Esophagus squamous epithelium (tissue), 5 donors: ENCODE measurements at places on chromosomes 7 and 10.

DNA sequence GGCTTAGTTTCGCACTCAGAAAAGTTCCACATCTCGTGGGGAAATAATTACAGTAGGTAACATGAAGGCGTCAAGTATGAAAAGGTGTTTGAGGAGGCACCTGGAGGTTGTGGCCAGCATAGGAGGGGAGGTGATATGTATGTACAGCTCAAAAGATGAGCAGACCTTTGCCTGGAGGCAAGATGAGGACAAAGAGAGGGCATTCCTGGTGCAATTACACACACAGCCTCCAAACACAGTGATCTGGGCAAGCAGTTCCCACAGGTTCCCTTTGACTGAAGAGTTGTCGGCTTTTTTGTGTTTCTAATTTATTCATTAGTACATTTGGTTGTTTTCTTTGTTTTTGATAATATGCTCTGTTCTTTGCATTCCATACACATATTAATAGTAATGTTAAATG, 46.9 kb downstream of the CDK14 start:
- no peak for DNase-seq

GRCh38 chr10:77034240-77034639, 603.4 kb downstream of the KCNMA1 start:
- DNase-seq, result no peak

DNA sequence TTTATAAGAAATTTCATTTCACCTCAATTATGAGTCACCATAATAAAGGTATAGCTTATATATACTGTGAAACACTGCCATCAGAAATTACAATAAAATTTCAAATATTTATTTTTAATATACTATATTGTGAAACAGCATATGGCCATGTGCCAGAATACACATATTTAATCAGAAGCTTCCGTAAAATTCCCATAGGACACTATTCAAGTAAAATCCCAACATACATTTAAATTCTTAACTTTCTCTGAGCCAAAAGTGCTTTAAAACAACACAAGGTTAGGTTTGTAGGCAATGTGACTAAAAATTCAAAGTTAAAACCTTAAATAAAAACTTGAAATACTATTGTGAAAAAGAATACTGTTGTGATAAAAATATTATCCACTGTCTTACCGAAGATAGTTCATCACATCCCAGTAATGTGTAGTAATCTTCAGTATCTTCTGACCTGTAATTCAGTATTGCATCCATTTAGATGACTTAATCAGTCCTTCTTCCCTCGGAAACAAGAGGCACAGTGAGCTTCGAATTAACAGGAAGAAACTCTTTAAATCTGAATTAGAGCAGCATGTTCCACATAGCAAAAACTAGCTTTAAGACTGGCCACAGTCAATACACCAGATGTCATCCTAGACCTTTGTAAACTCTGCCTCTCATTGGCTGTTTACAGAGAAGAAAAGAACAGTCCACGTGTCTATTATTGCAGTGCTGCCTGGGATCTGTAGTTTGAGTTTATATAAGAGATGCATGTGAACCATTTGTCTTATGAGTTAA, at the start of gene DNAJC12:
Gene DNAJC12, minus strand, starts transcription at position 648 of the 774 bp plus-strand sequence. Its CDS starts 177 bp downstream, at position 471.
- DNase-seq, result no peak

GRCh38 chr10:94412449-94412848, 10.1 kb downstream of the TBC1D12 start:
- no peak for DNase-seq

- DNase-seq, result no peak
Observed at GRCh38 chr7:28136420-28136819, 44.2 kb downstream of the JAZF1 start.

- DNase-seq, result no peak
Observed at GRCh38 chr7:10662982-10663884, 310.4 kb upstream of the PHF14 start.

GRCh38 chr10:59324597-59324996, 37.8 kb downstream of the FAM13C start:
- no peak for DNase-seq

GRCh38 chr7:139362302-139362701, 2.6 kb downstream of the LUC7L2 start:
- no peak for DNase-seq

DNA sequence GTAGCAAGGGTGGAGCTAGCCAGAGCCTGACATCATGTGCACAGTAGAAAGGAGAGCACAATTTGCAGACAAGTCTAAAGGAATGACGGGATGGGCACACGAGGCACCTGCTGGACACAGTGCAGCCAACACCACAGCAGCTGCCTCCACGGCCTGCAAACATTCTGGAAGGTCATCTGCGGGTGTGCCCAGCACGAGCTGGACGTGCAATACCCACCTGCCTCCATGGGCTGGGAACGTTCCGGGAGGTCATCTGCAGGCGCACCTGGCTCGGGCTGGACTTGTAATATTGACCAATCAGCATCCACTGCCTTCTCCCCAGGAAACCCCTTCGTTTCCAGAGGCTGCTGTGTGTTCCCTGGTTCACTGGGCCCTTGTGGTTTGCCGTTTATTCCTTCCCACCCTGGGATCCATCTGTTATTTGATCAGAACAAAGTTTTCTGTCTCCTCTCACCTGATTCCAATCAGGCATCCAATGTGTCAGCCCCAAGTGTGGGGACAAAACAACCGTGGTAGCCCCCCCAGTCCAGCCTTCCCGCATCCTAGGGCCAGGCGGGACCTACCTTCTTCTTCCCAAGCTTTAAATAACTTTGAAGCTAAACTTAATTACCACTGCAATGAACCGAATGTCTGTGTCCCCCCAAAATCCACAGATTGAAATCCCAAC, 243.4 kb upstream of the PPP2R2D start:
- no peak for DNase-seq

DNA sequence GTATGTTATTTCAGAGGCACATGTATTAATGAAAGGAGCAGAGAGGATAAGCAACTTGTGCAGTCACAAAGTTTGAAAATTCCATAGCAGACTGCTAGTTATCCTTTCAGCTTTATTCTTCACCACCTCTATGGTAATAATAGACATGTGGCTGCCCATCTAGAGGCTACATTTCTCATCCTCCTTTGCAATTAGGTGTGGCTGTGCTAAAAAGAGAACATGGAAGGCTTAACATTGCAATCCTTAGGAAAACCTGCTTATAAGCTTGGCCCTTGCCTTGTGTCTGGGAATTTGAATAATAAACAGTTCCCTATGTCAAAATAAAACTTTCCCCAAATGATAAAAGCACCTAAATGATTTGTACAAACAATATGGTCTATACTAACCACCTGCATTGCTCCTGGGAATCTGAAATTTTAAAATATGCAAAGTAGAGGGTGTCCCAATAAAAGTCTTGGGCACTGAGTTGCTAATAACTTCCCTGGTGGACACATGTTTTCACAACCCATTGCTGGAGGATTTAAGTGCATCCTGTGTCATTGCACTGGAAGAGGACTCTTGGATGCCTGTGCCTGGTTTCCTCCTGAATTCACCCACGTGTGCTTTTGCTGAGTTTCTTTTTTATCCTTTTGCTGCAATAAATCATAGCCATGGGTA, 30.5 kb downstream of the IL6 start:
- DNase-seq, result no peak

DNA sequence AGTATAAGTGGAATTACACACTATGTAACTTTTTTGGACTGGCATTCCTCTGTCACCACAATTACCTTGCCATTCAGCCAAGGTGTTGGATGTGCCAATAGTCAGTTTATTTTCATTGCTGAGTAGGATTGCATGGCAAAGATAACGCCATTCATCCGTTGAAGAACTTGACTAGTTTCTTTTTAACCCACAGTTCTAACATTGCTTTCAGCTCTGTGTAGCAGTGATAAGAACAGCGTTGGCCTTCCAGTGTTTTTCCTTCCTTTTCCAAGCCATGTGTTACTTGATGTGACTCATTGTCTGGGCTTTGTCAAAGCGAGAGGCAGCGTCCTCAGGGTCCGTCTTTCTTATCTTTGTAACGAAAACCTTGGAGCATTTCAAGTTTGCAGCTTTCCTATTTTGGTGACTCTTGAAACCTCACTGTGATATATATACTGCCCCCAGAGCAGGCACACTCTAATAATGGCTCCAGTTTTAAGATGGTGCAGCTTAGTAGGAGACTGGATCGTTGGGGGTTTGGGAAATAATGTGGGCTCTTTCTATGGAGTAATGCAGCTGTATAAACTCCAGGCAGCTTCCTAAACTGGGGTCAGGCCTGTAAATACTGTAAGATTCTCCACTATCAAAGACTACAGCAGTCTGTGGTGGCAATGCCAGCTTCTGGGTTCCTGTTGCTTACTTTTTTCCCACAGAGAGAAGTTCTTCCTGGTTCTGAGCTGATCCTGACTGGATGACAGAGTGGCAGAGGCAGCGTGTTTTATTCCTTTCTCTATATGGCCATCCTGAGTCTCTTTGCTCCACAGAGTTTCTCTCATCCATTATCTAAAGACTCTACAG, 41.7 kb downstream of the AKR1E2 start:
- no peak for DNase-seq

DNA sequence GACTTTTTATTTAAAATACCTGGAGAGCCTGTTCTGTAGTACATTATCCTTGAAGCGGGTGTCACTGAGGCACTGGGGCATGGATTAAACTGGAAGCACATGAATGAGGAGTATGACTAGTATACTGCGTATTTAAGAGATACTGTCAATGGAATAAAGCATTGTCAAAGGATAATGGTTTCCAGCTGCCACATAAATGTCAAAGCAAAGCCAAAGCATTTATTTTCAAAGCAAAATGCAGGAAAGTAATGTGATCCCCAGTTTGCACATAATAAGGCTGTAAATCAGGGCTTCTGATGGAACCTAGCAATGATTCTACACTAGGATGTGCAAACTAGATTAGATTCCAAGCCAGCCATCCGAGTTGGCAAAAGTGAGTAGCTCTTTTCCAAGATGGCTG, 240.1 kb downstream of the POU6F2 start:
- no peak for DNase-seq

- no peak for DNase-seq
Observed at GRCh38 chr10:75718991-75719390, 287.6 kb downstream of the LRMDA start.

- DNase-seq, result no peak
Observed at GRCh38 chr10:125370578-125370977, 210.2 kb upstream of the CTBP2 start.

DNA sequence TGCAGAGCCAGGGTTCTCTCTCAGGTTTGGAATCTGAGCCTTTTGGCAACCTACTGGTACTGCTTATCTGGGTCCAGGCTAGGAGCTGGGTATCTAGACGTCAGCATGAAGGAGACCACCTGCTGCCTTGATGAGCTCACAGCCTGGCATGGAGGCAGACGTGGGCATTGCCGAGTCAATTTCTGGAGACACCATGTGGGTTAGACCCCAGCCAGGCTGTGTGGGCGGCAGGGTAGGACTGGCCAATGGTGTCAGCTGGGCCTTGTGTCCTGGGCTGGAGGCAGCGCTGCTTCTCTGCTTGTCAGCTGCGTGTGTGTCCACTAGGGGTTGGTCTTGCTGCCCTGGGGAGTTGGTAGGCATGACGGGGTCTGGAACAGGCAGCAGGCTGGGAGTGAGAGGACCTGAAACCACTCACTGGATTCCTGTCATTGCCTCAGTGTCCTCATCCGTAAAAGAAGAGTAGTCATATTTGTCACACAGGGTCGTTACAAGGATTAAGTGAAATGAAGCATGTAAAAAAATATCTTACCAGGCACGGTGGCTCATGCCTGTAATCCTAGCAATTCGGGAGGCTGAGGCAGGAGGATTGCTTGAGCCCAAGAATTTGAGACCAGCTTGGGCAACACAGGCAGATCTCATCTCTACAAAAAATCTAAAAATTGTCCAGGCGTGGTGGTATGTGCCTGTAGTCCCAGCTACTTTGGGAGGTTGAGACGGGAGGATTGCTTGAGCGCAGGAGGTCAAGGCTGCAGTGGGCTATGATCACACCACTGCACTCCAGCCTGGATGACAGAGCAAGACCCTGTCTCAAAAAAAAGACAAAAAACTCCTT, 31.7 kb upstream of the ANKRD2 start:
- no peak for DNase-seq

- DNase-seq, result no peak
Observed at GRCh38 chr10:112653215-112653614, 206.2 kb downstream of the VTI1A start.

DNA sequence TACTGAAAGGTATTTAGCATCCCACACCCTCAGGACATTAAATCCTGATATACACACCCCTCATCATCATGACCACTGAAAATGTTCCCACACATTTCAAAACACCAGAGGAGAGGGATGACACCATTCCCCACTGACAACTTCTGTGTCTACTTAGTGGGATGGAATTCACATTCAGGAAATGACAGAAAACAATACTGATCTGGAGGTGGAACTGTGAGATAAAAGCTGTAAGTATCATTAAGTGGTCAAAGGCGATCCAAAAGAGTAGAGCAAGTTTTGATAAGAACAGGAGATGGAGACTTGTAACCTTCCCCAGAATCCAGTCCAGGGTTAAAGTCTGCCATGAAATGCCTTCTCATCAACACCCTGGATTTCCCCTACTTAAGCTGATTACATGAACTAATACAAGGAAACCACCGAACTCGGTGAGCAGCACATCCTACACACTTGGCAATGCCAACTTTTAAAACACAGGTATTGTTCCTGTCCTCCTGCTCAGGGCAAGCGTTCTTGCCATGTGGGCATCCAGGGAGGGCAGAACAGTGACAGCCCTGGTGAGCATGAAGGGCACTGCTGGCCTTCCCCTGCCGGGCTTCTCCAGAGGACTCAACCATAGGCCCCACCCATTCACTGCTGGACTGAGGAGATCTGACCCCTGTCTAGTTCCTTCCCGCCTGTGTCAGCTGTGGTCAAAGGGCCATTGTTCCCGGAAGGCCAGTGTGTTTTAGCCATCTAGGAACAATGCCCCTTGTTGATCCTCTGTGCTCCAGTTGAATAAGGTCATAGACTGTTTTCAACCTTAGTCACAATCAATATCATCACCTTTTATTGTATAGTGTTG, 85.0 kb downstream of the SGMS1 start:
- no peak for DNase-seq

GRCh38 chr7:157961731-157962457, 625.1 kb downstream of the DNAJB6 start:
- DNase-seq, result no peak

GRCh38 chr7:99089914-99090629, 53.8 kb downstream of the SMURF1 start:
- DNase-seq, result no peak

DNA sequence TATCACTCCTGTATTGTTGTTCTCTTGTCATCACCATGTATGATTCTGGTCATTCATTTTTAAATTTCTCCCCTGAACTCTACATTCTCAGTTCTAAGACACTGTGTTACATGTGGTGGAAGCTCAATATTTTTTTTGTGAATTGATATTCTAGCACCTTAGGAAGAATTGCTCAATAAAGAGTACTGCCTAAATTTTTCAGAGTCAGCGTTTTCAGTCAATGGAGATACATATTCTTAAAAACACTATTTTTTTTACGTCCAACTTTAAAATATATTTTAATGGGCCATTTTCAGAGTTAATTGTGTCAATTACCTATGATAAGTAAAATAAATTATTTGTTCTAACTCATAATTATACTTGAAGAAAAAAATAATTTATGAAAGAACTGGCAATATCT, 210.4 kb upstream of the PLXDC2 start:
- DNase-seq, result no peak

GRCh38 chr10:76769582-76769981, 868.0 kb downstream of the KCNMA1 start:
- DNase-seq, result no peak

- no peak for DNase-seq
Observed at GRCh38 chr7:116653204-116653603, 18.8 kb upstream of the MET start.
